ENCODE measurements at places on chromosomes 2 and 18. TPM values are rescaled to one million over a fixed set of nuclear protein-coding genes. Genes with fewer than 3 reads are reported as not detected.

GPAT2 gene
- 4.3 TPM for total RNA-seq

DNA sequence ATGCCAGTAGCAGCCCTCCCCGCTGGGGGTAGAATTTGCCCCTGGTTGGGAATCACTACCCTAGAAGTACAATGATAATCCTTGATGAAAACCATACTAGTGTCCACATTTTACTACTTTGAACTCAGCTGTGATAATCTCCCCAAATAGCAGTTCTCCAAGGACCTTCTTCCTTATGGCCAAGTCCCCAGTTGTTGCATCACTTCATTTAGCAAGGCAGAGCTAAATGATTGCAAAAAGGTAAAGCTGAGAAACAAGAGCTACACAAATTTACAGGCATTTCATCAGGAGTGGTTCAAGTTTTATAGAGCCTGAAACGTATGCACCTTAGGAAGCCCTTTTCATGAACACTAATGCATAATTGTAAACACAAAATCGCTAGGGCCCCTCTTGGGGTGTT lies 44.9 kb upstream of the REL start:
- no peak for DNase-seq

KATNAL2 gene
- total RNA-seq = 3.8 TPM

AQP12A gene
- not detected for total RNA-seq

NEB gene
- total RNA-seq = 0.83 TPM

TTLL4 gene
- 30.0 TPM for total RNA-seq

RTP5 gene
- not detected for total RNA-seq

DNA sequence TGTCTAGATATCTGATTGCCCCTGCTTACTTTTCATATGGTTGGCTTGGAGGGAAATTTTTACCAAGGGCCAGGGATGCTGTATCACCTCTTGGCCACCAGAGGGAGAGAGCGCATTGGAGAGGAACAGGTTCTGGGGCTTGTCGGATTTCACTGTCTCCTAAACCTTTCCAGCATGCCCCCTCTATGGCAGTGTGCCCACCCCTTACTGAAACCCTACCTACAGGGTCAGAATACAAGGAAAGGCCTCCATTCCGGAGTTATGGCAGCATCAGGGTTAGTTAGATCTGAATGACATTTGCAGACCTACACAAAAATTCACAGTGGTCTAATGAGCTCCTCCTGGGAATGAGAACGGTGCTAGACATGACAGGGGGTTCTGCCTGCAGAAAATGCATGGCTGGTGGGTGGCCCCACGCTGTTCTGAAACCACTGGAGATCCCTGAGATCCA lies 5.8 kb downstream of the SLC14A2 start:
- no peak for DNase-seq

GRCh38 chr2:137838255-137839092 lies 125.8 kb upstream of the HNMT start:
- DNase-seq = no peak

MARCO gene
- total RNA-seq = 491 TPM

GRCh38 chr18:79630281-79631095 lies 49.1 kb upstream of the CTDP1 start:
- no peak for DNase-seq

GRCh38 chr2:241941691-241942301 lies 72.3 kb downstream of the RTP5 start:
- DNase-seq = no peak

DNA sequence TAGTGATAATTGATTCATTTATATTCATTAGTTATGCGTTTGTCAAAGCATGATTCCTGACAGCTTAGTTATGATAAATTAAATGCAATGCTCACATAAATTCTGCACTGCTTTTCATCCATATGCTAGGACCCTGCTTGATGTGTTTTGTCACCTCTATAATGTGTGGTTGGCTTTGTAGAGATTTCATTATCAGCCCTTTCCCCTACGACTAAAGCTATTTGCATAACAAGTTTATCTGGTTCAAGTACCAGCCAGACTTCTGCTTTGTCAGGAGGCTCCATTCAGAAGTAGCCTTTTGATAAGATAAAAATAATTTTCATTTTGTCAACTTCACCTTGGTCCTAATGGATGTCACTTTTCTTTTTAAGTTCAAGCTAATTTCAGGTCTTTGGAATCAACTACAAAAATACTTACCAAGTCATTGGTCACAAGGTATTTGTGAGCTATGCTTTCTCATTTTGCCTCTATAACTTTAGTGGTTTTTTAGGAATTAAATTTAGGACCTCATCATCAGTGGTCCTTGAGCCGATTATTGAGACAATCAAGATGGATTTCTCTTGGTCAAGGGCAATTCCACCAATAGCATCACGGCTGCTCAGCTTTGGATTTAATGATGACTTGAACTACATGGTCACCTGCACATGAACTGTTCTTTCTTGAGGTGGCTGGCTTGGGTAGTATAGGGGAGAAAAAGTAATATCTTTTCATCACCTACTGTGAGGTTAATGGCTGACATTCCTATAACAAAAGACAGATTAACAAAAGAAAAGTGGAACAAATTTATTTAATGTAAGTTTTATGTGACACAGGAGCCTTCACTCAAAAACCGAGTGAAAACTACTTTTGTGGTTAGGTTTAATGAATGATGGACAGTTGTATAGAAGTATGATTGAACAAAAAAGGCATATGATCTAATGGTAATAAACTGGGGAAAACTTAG lies 162.1 kb downstream of the MYO3B start:
- no peak for DNase-seq

DNA sequence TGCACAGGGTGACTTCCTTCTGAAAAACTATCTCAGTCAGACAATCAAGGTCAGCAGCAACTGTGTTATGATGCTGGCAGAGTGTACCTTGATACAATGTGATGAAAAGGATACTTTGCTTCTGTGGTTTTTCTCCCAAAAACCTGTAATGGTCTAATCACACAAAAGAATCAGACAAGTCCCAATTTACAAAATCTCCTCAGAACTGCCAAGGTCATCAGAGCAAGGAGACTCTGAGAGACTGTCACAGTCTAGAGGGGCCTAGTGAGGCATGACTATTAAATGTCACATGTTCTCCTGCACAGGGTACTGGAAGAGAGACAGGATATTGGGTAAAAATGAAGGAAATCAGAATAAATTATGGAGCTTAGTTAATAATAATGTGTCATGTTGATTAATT lies 185.4 kb downstream of the ST6GAL2 start:
- DNase-seq = no peak

- DNase-seq = no peak
These were observed 29.5 kb downstream of the RASGRP3 start for GRCh38 chr2:33505966-33506365.

C2orf80 gene
- total RNA-seq = not detected

- DNase-seq = peak; percentile 32
These were observed 9.3 kb upstream of the NEU4 start for GRCh38 chr2:241799522-241800197.

DNA sequence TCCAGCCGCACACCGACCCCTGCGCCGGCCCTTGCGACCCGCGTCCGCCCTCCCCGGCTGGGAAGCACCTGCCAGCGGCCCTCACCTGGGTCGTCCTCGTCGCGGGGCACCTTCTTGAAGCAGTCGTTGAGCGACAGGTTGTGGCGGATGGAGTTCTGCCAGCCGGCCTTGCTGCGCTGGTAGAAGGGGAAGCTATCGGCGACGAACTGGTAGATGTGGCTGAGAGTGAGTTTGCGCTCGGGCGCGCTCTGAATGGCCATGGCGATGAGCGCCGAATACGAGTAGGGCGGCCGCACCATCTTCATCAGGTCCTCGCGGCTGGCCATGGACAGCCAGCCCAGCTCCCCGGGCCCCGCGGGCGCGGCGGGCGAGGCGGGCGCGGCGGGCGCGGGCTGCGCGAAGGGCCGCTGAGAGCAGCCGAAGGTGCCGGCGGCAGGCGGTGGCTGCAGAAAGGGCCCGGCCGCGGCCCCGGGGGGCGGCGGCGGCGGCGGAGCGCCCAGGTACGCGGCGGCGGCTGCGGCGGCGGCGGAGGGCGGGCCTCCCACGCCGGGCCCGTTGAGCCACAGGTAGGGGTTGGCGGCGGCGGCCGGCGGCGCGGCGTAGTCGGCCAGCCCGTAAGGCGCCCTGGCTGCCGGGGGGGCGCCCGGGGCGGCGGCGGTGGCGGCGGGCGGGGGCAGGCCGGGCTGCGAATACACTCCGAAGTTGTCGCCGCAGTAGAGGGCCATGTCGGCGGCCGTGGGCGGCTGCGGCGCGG lies 505 bp downstream of the FOXI3 start:
- DNase-seq = no peak

DNA sequence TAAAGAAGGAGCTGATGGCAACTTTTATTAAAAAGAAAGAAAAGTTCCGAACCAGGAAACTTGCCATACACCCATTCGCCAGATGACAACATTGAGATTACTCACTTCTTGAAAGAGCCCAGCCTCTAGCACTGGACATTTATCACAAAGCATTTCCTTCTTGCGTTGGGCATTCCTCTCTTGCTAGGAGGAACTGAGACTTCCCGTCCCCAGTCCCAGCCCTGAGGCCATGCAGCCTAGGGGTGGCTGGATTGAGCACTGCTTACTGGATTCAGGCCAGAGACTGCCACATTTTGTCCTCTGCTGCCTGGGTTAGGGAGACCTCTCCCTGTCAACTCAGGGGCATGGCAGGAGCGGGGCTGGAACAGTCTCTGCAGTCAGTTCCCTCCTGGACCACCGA lies 80.1 kb downstream of the SDC1 start:
- DNase-seq = no peak

ST6GAL2 gene
- 0.92 TPM for total RNA-seq

FBLN7 gene
- total RNA-seq = 2.0 TPM

DNA sequence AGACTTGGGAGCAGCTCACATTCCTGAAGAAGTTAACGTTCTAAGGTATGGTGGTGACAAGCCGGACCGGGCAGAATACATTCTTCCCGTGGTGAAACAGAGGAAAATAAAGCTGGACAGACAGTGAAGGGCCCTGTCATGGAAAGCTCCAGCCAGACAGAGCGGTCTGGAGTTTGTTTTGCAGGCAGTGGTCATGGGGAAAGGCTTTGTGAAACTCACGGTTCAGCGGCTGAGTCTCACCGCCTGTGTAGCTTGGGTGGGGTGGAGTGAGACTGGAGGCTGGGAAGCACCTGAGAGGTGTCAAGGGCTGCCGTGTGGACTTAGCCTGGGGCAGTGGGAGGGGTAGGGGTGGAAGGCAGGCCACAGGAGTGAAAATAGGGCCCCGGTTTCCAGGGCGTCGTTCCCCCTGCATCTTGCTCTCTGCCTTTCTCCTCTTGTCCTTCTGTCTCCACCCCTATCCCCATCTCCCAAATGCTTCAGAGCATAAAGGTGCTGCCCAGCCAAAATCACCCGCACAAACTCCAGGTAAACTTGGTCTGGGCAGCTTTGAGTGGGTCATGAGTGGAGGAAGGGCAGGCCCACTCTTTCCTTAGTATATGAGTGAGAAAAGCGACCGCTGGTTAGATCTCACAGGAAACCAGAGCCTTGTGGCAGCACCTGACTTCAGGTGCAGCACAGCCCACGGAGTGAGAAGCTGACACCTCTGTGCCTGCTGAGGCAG lies 11.4 kb upstream of the SLC20A1 start:
- DNase-seq = no peak

HOXD3 gene
- total RNA-seq = 0.47 TPM

SULT1C2 gene
- 1.2 TPM for total RNA-seq

- no peak for DNase-seq
These were observed 199.9 kb upstream of the FN1 start for GRCh38 chr2:215635788-215636139.

- no peak for DNase-seq
These were observed 6.8 kb downstream of the TFPI start for GRCh38 chr2:187547353-187547979.

TEKT4 gene
- 3.4 TPM for total RNA-seq

DNA sequence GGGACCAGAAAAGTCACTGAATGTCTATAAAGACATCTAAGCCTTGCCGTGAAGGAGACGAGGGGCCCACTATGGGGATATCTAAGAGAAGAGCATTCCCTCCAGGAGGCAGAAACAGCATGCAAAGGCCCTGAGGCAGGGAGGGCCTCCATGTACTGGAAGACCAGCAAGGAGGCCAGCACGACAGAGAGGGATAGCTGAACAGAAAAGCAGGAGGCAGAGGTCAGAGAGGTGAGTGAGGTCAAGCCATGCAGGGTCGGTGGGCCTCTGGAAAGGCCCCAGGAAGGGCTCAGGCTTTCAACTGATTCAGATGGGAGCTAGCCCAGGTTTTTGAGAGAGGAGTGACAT lies 5.7 kb downstream of the TRABD2A start:
- DNase-seq = no peak

PAIP2B gene
- 7.7 TPM for total RNA-seq

PKDCC gene
- 65.8 TPM for total RNA-seq

DNA sequence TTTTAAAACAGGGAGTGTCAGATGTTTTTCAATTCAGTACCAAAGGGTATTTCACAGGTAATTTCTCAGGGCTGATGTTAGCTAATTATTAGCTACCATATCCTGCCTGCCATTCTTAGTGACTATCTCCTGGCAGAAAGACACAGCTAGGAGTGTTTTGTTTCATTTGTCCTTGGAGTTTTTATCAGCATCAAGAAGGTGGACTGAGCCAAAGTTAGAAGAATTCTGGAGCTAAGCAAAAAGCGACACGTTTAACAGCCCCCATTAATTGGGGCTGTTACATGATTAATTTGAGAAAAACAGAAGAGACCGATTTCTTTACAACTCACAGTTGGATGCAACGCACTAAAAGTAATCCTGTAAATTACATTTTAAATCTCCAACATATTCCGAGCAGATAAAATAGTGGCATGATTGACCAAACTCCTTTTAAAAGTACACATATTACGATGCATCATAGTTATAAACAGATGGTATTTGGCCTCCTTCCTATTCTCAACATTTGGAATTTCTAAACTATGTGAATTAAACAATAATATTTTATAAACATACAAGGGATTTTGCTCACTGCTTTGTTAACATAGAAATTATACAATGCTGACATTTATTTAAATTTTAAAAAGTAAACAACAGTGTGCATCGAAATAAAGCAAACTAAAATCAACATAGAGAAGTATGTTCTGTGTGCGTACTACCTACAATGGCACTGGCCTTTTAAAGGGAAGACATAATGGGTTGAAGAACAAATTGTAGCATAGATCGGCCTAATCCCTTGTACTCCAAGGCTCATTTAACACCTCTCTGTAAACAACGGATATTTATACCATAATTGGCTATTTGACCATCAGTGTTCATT lies 585.1 kb downstream of the ZEB2 start:
- DNase-seq = no peak

DNA sequence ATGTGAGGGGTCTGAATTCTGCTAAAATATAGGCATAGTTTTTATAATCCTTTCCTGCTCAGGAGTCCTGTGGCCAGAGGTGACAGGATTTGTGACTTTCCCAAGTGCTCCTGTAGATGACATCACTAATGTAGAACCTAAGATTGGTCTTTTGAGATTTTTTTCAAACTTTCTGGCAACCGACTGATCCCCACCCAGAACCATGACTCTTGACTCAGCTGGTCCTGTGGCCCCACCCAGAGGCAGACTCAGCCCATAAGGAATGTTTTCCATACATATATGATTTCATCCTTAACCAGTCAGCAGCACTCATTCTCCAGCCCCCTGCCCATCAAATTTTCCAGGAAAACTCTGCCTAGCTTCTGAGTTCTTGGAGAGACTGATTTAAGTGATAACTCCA lies 46.8 kb downstream of the COMMD1 start:
- no peak for DNase-seq

GRCh38 chr2:11560806-11561205 lies 27.0 kb downstream of the GREB1 start:
- no peak for DNase-seq

HSPE1 gene
- total RNA-seq = 65.3 TPM

TEX44 gene
- not detected for total RNA-seq
